ENCODE measurements at places on chromosomes 11 and 22.

- no peak for DNase-seq
These were observed 111.8 kb downstream of the CCDC81 start for GRCh38 chr11:86486261-86487030.

DNA sequence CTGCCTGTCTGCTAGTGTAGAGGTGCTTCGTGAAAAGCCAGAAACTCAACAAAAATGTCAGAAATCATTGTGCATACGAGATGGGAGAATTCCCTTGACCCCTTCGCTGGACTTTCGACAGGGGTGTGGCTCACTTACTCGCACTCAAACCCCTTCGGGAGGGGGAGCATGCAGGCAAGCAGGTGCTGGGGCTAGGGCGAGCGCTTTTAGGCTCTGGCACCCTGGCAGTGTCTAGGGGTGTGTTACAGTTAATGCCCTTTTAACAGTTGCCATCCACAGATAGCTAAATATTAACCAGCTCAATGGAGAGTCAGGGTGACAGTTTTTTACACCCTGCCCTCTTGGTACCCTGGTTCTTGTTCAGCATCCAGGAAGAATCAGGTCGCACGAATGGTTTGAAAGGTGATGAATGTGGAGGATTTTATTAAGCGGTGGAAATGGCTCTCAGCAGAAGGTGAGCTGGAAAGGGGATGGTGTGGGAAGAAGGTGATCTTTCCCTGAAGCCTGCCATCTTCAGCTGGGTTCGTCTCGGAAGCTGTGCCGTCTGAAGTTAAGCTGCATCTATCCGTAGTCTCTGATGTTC, 59.6 kb upstream of the SHANK2 start:
- DNase-seq: no peak

GRCh38 chr11:100670140-100670539, 16.9 kb upstream of the ARHGAP42 start:
- DNase-seq: no peak

DNA sequence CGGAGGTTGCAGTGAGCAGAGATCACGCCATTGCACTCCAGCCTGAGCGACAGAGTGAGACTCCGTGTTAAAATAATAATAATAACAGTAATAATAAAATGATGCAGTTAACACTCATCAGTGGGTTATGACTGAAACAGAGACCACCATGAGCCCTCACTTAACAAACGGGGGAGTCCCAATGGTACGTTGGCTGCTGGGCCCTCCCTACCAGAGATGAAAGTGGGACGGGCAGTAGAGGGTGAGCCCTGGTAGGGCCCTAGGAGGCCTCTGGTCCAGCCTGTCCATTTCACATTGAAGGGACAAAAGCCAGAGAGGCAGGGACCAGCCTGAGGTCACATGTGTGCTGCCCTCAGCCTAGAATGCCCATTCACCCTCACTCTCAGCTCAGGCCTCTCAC, 13.7 kb upstream of the KIAA0930 start:
- no peak for DNase-seq

DNA sequence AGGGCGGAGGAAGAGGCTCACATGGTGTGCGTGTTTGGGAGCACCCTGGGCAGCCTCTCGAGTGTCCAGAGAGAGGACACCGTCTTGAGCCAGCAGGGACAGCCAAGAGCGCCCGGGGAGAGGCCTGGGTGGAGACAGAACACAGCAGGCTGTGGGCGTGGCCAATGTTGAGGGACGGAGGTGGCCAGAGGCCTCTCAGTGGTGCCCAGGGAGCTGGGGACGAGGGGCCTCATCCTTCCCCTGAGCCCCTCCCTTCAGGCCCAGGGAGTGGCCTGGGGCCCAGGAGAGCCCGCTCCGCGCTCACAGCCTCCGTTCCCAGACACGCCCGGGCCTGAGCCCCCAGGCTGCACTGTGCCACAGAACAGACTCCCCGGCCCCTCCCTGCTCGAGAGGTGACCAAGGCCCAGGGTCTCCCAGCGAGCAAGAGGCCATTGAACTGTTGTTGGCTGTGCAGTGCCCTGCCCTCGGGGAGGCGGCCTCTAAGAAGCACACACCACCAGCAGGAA, 48.4 kb downstream of the CDKN1C start:
- peak; percentile 87 for DNase-seq

GRCh38 chr11:110837603-110838002, 125.4 kb upstream of the ARHGAP20 start:
- no peak for DNase-seq

DNA sequence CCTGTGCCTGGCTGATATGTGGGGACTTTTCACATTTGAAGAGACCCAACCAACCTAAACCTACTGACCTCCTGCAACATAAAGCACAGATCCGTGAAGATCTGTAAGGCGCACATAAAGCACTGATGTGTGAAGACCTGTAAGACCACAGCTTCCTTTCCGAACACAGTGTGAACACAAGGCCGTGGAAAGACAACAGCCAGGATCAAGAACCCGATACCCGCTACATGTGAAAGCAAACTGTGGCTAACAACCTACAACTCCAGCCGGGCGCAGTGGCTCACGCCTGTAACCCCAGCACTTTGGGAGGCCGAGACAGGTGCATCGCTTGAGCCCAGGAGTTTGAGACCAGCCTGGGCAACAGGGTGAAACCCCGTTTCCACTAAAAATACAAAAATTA, 17.6 kb upstream of the PPFIA1 start:
- DNase-seq: no peak

DNA sequence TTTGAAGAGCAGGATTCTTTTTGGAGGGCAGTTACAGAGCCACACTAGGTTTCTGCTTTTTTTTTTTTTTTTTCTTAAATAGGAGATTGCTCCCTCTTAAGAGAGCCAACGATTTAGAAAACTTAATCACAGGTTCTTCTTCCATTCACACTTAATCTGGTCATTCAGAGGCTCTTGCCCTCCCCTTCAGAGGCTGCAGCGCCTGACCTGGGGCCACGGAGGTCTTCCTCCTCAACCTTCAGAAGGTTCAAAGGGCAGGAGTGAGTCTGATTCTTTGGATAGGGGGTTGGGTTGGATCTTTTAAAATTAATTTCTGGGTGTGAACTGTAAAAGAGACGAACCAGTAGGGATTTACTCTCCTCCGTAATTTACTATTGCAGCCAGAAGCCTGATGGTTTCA, 57.1 kb downstream of the ZNRF3 start:
- peak; percentile 58 for DNase-seq

DNA sequence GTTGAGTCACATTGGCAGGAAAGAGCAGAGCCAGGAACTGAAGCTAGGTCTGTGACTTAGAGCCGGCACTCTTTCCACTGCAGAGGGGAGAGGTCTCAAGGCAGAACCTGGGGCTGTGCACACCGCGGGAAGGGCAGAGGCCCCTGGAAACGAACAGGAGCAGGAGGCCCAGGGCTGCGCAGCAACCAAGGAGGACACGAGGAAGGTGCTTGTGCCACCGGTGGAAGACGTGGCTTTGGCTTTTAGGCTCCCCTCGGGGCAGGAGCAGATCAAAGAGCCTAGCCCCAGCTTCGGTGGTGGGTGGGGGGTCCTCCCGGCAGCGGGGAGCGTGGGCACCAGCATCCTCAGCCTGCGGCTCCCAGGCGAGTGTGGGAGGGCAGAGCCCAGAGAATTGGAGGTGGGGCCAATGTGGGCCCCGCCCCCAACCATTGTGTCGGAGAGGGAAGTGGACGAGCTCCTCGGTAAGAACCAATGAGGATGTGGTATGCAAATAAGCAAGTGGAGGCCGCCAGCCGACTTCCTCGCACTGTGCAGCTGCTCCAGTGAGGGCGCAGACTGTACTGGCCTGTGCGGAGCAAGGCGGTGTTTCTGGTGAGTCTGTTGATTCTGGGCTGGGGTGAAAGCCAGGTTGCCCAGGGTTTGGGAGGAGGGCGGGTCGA, at the start of gene CCDC116:
CCDC116 (plus strand) TSS at position 524 of the 659 bp plus-strand sequence. CDS start 422 bp downstream, outside the sequence.
- peak; percentile 48 for DNase-seq

DNA sequence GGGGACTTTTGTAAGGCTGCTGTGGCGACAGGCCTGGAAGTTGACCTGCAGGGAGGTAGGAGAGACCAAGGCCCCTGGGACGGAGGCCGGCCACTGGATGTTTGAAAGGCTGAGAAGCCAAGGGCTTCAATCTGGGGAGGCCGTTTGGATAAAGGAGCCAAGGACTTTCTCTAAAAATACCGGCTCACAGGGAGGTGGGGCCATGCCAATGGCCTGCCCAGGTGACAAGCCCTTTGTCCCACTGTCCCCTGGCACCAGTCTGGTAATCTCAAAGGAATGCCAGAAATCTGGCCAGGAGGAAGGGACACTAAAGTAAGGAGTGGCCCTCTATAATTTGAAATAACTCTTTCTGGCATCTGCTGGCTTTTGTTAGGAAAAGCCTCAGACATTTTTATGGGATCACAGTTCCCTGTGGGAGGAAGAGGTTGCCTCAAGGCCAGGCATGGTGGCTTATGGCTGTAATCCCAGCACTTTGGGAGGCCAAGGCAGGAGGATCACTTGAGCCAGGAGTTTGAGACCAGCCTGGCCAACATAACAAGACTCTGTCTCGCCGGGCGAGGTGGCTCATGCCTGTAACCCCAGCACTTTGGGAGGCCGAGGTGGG, 1.9 kb upstream of the CHKA start:
- peak; percentile 32 for DNase-seq

DNA sequence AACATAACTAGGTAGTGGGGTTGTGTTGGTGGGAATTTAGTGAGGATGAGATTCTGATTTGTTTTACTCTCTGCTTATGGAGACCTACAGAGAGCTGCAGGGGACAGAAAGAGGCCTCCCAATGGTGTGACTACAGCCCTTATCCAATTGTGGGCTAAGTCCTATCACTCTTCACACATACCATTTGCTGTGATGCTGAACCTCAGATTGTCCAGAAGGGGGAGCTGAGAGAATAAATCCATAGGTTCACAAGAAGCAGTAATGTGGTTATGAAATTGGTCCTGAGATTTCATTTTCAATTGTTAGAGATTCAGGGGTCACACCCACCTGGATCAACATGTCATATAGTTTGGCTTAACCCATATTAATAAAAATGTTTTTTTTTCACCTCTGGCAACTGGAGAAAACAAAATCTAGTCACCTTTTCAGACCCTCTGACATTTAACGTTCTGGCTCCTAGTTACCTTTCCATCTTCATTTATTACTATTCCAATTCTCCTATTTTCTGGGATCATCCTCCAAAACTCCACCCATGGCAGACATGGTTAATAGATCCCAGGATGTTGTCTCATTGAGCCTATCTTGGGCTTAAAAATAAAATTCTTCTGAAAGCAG, 53.3 kb upstream of the PTPN5 start:
- peak; percentile 64 for DNase-seq

DNA sequence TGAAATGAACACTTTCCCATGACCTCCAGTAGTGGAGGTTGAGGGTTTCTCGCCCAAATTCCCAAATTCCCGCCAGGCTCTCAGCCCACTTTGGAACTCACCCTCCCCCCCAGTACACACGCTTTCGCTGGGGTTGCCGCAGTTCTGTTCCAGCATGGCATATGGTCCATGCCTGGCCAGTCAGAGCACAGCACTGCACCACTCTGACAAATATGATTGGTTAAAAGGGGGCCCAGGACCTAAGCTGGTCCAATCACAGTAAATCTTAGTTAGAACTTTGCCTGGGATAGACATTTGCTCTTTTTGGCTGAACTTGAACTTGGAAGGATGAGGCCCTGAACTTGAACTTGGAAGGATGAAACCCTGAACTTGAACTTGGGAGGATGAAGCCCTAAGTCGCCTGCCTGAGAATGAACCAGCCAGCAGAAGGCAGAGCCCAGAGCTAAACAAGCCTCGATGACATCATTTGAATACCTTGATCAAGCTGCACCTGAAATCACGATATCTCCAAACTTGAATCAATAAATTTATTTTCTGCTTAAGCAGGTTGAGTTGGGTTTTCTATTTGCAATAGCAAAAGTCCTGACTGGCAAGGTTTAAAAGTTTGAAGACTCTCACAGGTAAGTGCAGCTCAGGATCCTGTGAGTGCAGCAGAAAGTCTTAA, 12.6 kb upstream of the SSTR3 start:
- DNase-seq: no peak

GRCh38 chr11:67312187-67313021, 9.1 kb downstream of the SSH3 start:
- no peak for DNase-seq

- no peak for DNase-seq
These were observed 12.7 kb upstream of the IL10RA start for GRCh38 chr11:117973503-117973860.
